ENCODE measurements at places on chromosomes 11 and 22.

GRCh38 chr11:8098361-8098760 lies 17.4 kb downstream of the TUB start:
- H3K4me1 ChIP-seq = no peaks in the 10 kb centered on the region
- no peaks in the 10 kb centered on the region for H3K27me3 ChIP-seq
- no peak overlapping the region for H3K27ac ChIP-seq
- no peak for DNase-seq
- no peaks in the 10 kb centered on the region for H3K36me3 ChIP-seq

GRCh38 chr11:20489948-20490347 lies 102.4 kb downstream of the PRMT3 start:
- no peak for DNase-seq
- no peaks in the 10 kb centered on the region for H3K36me3 ChIP-seq
- H3K4me3 ChIP-seq = no peak overlapping the region
- no peaks in the 10 kb centered on the region for H3K27me3 ChIP-seq

DNA sequence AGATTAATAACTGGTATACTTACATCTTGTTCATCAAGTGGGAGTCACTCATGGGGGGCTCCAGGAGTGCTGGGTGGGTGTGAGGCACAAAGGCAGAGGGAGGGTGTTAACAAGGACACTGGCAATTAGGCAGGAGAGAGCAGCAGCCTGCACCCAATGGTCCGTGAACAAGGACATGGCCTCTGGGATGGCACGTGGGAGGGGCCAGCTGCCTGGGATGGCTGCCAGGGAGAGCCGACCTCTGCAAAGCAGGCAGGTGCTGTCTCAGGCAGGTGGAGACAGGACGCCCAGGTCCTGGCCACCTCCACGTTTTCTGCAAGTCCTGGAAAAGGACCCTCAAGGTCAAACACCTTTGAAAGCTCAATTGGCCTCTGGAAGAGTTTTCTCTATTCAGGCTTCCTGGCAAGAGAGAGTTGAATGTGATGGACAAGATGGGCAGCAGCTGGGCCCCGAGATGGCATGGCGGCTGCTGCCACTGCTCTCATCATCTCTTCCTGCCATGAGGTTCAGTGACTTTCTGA lies 257.1 kb downstream of the BUD13 start:
- no peak for DNase-seq
- H3K4me1 ChIP-seq = no peaks in the 10 kb centered on the region
- no peak overlapping the region for H3K27ac ChIP-seq
- no peak overlapping the region for H3K4me3 ChIP-seq
- no peaks in the 10 kb centered on the region for H3K27me3 ChIP-seq

- H3K4me1 ChIP-seq = no peaks in the 10 kb centered on the region
- peaks cover 80% of the 10 kb centered on the region for H3K36me3 ChIP-seq
- no peaks in the 10 kb centered on the region for H3K27me3 ChIP-seq
- no peak overlapping the region for H3K27ac ChIP-seq
Observed at GRCh38 chr22:20109411-20110358, 6.2 kb upstream of the RANBP1 start.

- no peak overlapping the region for H3K27ac ChIP-seq
- H3K36me3 ChIP-seq = peaks cover 55% of the 10 kb centered on the region
- no peak overlapping the region for H3K4me3 ChIP-seq
Observed at GRCh38 chr11:70378506-70379134, 19.7 kb upstream of the CTTN start.

GRCh38 chr11:59009661-59010060 lies 70.4 kb downstream of the GLYATL1 start:
- H3K4me1 ChIP-seq = no peaks in the 10 kb centered on the region
- H3K36me3 ChIP-seq = no peaks in the 10 kb centered on the region
- no peaks in the 10 kb centered on the region for H3K27me3 ChIP-seq
- H3K4me3 ChIP-seq = no peak overlapping the region
- no peak for DNase-seq

DNA sequence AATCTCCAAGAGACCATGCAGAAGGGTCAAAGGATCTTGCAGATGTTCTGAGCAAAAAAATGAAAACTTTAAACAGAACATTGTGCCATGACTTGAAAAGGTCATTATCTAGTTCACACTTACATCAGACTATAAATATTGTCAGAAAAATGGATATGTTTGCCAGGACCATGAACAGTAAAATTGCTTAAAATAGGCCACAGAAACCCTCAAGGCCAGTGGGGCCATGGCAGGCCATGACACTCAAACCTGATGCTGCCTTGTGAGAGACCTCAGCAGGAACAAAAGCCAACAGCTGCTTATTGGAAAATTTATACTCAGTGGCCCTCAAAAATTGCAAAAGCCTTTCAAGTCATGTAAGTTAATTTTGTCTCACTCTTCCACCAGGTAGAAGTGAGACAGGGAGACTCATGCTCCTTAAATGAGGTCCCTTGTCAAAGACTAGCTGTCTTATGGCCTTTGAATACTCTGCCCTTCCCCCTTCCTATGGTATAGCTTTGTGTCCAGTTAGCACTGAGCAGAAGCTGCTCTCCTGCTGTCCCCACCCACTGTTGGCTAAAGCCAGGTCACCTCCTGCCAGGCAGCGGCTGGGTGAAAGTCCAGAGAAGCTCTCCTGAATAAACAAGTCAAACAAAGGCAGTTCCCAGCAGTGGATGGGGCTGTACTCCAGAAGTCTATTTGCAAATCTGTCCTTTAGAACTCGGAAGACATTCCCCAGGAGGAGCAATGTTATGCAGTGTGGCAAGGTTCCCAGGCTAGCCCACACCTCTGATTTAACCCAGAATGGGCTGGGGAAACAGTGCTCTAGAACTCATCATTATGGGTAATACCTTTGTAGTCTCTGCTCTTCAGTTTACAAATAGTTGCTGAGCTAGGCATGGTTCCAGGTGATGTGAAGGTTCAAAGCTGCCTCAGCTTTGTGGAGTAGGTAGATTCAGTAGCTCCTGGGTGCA lies 21.4 kb downstream of the ADM start:
- no peaks in the 10 kb centered on the region for H3K36me3 ChIP-seq
- DNase-seq = no peak
- no peaks in the 10 kb centered on the region for H3K4me1 ChIP-seq
- no peaks in the 10 kb centered on the region for H3K27me3 ChIP-seq

DNA sequence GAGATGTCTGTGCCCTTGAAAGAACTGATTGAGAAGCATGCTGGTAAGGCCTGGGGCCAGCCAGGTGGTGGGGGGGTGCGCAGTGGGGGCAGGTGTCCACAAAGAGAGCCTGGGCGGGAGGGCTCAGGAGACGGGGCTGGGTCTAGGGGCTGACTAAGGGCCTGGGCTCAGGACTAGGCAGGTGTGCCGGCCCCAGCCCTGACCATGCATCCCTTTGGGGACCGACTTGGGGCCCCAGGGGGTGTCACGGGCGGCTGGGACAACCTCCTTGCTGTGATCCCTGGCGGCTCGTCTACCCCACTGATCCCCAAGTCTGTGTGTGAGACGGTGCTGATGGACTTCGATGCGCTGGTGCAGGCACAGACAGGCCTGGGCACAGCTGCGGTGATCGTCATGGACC lies 4.4 kb downstream of the NDUFV1 start:
- peaks cover 36% of the 10 kb centered on the region for H3K4me1 ChIP-seq
- no peak overlapping the region for H3K4me3 ChIP-seq

DNA sequence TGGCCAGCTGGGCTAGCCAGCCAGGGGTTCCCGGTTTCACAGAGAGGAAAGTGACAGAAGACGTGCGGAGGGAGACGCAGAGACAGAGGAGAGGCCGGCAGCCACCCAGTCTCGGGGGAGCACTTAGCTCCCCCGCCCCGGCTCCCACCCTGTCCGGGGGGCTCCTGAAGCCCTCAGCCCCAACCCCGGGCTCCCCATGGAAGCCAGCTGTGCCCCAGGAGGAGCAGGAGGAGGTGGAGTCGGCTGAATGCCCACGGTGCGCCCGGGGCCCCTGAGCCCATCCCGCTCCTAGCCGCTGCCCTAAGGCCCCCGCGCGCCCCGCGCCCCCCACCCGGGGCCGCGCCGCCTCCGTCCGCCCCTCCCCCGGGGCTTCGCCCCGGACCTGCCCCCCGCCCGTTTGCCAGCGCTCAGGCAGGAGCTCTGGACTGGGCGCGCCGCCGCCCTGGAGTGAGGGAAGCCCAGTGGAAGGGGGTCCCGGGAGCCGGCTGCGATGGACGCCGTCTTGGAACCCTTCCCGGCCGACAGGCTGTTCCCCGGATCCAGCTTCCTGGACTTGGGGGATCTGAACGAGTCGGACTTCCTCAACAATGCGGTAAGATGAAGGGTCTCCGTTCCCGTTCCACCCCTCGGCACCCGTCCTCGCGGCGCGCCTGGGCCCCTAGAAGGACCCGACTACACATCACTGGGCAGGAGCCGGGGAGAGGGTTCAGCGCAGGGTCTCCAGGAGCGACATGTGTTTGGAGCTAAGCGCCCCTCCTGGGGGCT lies at the start of gene CREB3L1:
CREB3L1 (plus strand) TSS at position 41 of the 765 bp plus-strand sequence; CDS start at position 491, 450 bp downstream.
- H3K36me3 ChIP-seq = no peaks in the 10 kb centered on the region
- H3K27me3 ChIP-seq = peaks cover 20% of the 10 kb centered on the region
- no peak within 1 kb of the TSS for H3K4me3 ChIP-seq
- no peak for DNase-seq

GRCh38 chr22:38397189-38398085 lies 57.6 kb downstream of the KCNJ4 start:
- peak overlapping the region; percentile 51 for H3K27ac ChIP-seq
- H3K4me1 ChIP-seq = peaks cover 8% of the 10 kb centered on the region
- DNase-seq = peak; percentile 32
- H3K27me3 ChIP-seq = no peaks in the 10 kb centered on the region

DNA sequence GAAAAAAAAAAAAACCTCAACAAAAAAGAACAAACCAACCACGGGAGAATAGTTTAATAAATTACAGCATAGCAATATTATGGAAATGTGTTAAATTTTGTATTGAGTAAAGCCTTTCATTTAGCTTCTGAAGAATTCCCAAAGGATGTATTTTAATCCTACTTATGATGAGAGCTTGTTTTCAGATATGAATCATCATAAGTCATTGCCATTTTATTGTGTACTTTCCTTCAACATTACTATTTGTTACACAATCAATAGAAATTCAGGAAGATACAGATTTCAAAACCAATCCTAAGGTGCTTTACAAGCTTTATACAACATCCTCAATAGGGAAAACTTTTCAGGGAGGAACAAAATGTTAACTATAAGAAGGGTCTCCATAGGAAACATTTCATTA lies 200.6 kb upstream of the CTSC start:
- DNase-seq = no peak
- no peaks in the 10 kb centered on the region for H3K27me3 ChIP-seq
- no peak overlapping the region for H3K4me3 ChIP-seq
- no peaks in the 10 kb centered on the region for H3K4me1 ChIP-seq
- no peak overlapping the region for H3K27ac ChIP-seq

GRCh38 chr11:73299751-73300150 lies 8.3 kb upstream of the ARHGEF17 start:
- no peak overlapping the region for H3K4me3 ChIP-seq
- H3K36me3 ChIP-seq = no peaks in the 10 kb centered on the region
- no peaks in the 10 kb centered on the region for H3K27me3 ChIP-seq
- DNase-seq = no peak
- no peaks in the 10 kb centered on the region for H3K4me1 ChIP-seq

DNA sequence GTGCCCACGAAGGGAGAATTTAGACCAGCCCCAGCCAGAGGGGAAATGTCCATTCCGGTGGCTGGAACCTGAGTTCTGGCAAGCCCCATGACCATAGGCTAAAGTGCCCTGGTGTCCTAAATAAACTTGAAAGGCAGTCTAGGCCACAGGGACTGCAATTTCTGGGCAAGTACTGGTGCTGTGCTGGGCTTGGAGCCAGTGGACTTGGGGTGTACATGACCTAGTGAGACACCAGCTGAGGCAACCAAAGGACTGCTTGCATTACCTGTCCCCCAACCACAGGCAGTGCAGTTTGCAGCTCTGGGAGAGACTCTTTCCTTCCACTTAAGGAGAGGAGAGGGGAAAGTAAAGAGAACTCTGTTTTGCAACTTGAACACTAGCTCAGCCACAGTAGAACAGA lies 23.7 kb downstream of the RRP8 start:
- no peaks in the 10 kb centered on the region for H3K27me3 ChIP-seq
- H3K27ac ChIP-seq = no peak overlapping the region
- no peak for DNase-seq
- no peak overlapping the region for H3K4me3 ChIP-seq

GRCh38 chr22:23138584-23139435 lies 3.0 kb downstream of the RSPH14 start:
- H3K27ac ChIP-seq = peak overlapping the region; percentile 68
- H3K27me3 ChIP-seq = no peaks in the 10 kb centered on the region
- H3K4me1 ChIP-seq = peaks cover 55% of the 10 kb centered on the region

DNA sequence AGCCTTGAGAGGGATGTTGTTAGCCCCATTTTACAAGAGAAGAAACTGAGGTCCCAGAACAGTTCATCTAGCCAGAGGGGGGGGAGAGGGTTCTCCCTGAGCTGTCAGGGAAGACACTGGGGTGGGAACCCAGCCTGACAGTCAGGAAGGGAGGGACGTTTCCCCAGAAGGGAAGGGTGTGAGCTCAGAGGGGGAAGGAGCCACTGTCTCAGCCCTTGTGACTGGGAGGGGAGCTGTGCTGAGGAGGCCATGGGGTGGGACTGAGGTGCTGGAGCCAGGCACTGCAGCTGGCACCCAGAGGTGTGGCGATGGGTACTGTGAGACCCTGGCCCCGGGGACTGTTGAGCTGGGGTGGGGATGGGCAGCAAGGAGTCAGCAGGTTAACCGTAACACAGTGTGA lies 35.7 kb downstream of the DAGLA start:
- H3K27ac ChIP-seq = no peak overlapping the region
- no peaks in the 10 kb centered on the region for H3K36me3 ChIP-seq
- no peaks in the 10 kb centered on the region for H3K27me3 ChIP-seq
- H3K4me3 ChIP-seq = no peak overlapping the region
- no peaks in the 10 kb centered on the region for H3K4me1 ChIP-seq

- H3K4me3 ChIP-seq = no peak overlapping the region
- no peaks in the 10 kb centered on the region for H3K27me3 ChIP-seq
- H3K4me1 ChIP-seq = no peaks in the 10 kb centered on the region
- H3K27ac ChIP-seq = no peak overlapping the region
- H3K36me3 ChIP-seq = no peaks in the 10 kb centered on the region
- peak; percentile 8 for DNase-seq
Observed at GRCh38 chr11:34512840-34513681, 533 bp downstream of the ELF5 start.

GRCh38 chr11:87779276-87780067 lies 395.8 kb downstream of the RAB38 start:
- no peak overlapping the region for H3K27ac ChIP-seq
- no peaks in the 10 kb centered on the region for H3K4me1 ChIP-seq
- no peaks in the 10 kb centered on the region for H3K36me3 ChIP-seq
- no peak for DNase-seq
- no peaks in the 10 kb centered on the region for H3K27me3 ChIP-seq
- no peak overlapping the region for H3K4me3 ChIP-seq

GRCh38 chr11:86785576-86785975 lies 14.8 kb upstream of the PRSS23 start:
- H3K36me3 ChIP-seq = no peaks in the 10 kb centered on the region
- H3K4me3 ChIP-seq = no peak overlapping the region
- H3K27me3 ChIP-seq = no peaks in the 10 kb centered on the region
- H3K27ac ChIP-seq = no peak overlapping the region
- H3K4me1 ChIP-seq = no peaks in the 10 kb centered on the region

DNA sequence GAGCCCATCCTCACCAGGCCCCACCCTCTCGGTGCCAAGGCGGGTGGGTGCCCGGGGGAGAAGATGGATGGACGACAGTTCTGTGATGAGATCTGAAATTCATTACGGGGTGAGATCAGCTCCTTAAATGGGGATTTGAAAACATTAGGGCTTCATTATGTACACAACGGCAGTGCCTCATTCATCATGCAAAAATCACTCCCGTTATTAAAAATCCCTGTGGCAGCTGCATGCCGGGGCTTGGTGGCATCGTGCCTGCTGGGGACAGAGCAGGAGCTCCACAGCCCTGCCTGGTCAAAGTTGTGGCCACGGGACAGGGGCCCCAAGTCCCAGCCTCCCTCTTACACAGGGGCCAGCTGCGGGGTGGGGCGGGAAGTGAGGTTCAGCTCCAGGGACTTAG lies 20.2 kb downstream of the OTUB1 start:
- H3K4me3 ChIP-seq = no peak overlapping the region
- H3K4me1 ChIP-seq = peaks cover 7% of the 10 kb centered on the region
- no peak overlapping the region for H3K27ac ChIP-seq
- no peak for DNase-seq
